Activated CD4-positive, alpha-beta memory T cell treated with anti-CD3 and anti-CD28 coated beads, Interleukin-2, amount 10 ng/mL, durations not matched to agents 7 days and 5 days (primary cell): ENCODE measurements at places on chromosomes 16 and 17.

- no peak for DNase-seq
Observed at GRCh38 chr17:62793919-62794665, 14.0 kb downstream of the MARCHF10 start.

DNA sequence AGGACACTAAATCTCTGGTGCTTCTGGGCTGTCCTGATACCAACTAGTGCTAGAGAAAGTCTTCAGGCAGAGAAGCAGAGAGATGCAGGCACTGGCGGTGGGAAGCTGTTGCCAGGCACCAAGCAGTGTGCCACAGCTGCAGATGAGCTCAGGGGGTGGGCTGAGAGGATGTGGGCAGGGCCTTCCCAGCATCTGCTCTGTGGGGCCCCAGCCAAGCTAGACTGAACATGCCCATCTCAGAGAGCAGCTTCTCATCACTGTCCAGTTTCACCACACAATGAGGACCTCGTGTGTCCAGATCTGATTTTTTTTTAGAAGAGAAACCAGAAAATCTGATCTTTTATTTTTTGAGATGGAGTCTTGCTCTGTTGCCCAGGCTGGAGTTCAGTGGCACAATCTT lies 17.1 kb downstream of the PSKH1 start:
- peak; percentile 52 for DNase-seq

- DNase-seq, result no peak
Observed at GRCh38 chr16:25868106-25868505, 176.3 kb downstream of the HS3ST4 start.

DNA sequence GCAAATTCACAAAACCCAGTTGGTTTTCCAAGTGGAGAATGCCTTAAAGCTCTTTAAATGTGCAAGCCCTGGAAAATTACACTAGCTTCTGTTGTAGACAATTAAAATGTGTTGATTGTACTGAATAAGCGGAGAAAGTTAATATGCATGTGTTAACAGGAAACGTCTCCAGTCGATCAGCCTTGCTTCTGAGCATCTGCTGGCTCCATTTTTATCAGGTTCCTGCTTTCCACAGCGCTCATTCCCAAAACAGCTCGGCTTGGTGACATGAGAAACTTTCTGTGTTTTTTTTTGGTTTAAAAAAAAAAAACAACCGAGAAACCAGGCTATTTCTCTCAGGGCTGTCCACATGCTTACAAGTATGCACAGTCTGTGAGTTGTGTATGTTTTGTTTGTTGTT lies 60.7 kb downstream of the VPS35L start:
- no peak for DNase-seq

GRCh38 chr16:79613009-79613408 lies 12.5 kb upstream of the MAF start:
- DNase-seq, result no peak

DNA sequence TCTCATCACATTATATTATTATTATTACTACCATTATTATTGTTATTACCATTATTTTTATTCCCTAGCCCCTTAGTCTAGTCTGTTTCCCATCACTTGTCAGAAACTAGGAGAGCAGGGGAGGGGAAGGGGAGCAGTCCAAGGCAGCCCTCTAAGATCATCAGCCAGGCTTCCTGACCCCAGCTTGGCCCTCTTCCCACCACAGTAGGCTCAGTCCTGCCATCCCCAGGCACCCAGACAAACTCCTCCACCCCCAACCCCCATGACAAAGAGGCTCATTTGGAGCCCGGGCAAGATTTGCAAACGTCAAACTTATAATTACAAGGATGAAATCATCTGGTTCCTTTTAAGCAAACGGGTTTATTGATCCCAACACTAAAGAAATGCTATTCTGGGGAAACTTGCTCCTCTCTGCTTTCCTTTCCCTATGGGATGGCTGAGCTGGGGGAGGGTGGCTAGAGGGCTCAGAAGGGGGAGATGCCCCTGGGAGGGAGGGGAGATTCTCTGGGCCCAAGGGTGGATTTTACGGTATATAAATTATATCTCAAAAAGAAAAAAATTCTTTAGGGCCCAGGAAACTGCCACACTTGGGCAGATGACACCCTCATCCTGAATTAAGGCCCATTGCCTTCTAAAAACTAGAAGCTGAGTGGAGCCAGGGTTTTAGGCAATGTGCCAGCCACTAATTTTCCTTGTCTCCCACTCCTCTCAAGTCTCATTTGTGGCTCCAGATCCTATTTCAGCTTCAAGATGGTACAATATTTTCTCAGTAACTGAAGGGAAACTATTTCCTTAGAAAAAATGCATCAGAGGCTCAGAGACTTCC lies 4.4 kb upstream of the CBFB start:
- no peak for DNase-seq
